Stimulated activated CD8-positive, alpha-beta memory T cell treated with anti-CD3 and anti-CD28 coated beads, Interleukin-4, amount 100 ng/mL, for 48 hours (primary cell): ENCODE measurements at places on chromosomes 13 and 19.
A peak's percentile ranks its signal among the peaks of the same experiment; 100 is the strongest.

DNA sequence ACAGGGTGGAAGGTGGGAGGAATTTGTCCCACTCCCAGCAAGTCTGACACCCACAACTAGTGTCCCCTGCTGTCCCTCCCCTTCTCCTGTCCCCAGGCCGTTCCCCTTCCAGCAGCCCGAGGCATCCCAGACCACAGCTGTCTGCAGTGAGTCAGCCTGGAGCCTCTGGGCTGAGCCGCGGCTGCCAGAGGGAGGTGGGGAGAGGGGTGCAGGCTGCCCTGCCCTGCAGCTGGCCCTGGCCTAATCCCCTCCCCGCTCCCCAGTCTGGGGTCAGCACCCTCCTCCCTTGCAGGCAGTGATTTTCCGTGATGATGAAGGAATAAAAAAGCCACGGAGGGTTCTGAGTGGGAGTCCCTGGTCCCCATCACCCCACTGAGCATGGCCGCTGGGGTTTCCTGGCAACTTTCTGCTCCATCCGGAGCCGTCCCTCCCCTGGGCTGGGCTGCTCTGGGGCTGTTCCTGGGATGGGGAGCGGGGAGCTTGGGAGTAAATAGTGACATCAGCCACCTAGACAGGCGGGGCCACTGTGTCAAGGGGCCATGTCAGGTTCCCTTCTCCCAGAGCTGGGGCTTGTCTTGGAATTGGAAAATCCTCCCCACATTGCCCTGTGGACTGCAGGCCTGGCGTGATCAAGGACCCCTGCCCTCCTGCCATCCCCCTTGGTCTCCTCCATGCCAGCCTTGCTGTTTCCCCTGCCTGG is 16.8 kb downstream of the SPC24 start:
- no peak for DNase-seq

DNA sequence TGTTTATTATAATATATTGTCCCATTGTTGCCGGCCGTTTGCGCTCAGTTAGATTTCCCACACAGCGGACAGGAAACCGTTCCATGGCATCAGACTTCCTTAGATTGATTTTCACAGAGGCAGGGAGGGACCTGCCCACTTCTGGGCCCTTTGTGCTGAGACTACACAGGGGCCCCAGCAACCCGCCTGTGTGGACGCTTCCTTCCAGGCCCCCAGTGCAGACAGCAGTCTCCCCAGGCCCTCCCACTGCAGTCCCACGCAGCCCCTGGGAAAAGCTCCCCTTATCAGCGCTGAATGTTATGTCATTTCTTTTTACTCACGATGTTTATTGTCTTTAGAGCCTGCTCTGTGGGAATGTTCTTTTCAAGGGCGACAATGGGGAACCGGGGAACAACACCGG is 351.7 kb upstream of the ARGLU1 start:
- no peak for DNase-seq

DNA sequence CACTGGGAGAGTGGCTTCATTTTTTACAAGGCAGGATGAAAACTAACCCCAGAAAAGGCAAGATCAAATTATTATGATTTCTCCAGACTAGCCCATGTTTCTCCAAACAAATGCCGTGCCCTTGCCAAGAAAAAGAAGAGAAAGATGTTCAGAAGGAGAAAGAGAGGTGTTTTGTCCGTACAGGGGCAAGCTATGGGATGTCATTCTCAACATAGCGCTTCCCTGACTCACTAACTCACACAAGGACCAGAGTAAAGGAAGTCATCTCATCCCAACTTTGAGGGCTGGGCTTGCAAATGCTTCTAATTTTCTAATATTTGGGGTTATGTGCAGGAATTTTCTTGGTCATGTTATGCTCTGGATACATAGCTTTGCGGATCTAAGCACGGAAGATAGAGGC is 224.2 kb upstream of the MAB21L1 start:
- no peak for DNase-seq

- no peak for DNase-seq
Observed at GRCh38 chr19:32200312-32201038, 144.9 kb upstream of the ZNF507 start.

DNA sequence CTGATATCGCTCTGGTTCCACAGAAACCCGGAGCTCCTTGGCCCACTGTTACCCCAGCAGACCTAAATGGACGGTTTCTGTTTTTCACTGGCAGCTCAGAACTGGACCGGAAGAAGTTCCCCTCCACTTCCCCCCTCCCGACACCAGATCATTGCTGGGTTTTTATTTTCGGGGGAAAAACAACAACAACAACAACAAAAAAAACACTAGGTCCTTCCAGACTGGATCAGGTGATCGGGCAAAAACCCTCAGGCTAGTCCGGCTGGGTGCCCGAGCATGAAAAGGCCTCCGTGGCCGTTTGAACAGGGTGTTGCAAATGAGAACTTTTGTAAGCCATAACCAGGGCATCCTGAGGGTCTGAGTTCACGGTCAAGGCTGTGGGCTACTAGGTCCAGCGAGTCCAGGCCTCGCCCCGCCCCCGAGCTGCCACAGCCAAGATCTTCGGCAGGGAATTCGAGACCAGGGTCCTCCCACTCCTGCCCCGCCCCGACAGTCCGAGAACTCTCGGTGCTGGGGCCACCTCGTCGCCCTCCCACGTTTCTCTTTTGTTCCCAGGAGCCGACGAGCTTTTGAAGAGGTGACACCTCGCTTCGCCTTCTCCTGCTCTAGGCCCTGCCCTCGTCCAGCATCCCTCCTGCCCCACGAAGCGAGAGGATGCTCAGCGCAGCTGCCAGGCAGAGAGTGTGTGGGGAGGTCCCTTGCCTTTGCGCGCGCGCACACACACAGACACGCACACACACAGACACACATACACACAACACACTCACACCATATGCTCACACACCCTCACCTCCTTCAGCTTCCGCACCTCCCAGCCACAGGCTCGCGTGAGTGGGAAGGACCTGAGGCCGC is 8.8 kb downstream of the ZIC2 start:
- DNase-seq: peak; percentile 26

DNA sequence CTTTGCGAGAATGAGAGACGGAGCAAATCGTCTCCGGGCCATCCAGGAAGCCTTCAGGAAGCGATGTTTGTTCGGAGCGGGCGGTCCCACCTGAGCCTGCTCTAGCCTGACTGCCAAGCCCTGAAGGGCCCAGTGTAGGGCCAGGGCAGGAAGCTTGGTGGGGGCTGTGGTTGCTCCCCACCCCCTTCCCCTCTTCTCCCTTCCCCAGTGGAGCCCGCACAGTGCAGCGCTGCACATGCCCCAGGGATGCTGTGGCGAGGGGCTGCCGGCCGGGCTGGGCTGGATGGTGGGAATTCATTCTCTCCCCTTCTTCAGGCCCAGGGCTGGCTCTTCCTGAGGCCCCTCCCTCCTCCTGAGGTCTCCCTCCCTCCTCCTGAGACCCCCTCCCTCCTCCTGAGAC is 7.1 kb upstream of the GRTP1 start:
- no peak for DNase-seq

- peak; percentile 32 for DNase-seq
Observed at GRCh38 chr13:95676105-95676761, 706 bp upstream of the DNAJC3 start.

- no peak for DNase-seq
Observed at GRCh38 chr19:17473041-17473440, 2.7 kb downstream of the SLC27A1 start.

- DNase-seq: no peak
Observed at GRCh38 chr13:77351315-77351714, 24.4 kb upstream of the MYCBP2 start.

DNA sequence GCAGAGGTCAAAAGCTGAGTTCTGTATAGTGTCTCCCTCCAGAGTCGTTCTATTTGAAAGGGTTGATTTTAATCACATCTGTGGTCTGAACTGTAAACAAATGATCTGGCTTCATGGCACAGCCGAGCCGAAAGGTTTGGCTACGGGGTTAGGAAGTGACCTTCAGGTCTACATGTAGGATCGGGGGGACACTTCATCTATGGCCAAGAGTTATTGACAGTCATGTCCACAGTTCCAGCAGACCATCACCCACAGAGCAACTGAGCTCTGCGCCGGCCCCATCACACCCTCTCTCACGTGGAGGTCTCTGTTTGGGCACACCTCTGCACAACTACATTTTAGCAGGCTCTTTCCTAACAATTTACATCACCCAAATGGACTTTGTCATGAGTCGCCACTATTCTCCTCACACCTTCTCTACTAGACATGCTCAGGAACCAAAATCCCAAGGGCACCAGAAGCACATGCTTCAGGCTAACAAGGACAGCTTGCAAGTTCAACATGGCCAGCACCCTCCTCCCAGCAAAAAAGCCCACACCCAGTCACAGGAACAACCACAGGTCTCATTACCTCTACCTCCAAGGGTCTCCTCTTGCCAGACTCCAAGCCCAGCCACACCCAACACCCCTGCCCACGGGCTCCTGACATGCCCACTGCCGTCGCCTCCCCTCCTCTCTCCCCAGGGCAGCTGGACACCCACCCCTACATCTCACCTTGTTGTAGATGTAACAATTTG is 36.1 kb upstream of the EPHX3 start:
- DNase-seq: no peak

- no peak for DNase-seq
Observed at GRCh38 chr13:60335531-60335930, 61.5 kb upstream of the TDRD3 start.
